Activated CD8-positive, alpha-beta memory T cell treated with anti-CD3 and anti-CD28 coated beads, Interleukin-2, amount 10 ng/mL, durations not matched to agents 7 days and 5 days (primary cell): ENCODE measurements at places on chromosomes 5 and 9.

DNA sequence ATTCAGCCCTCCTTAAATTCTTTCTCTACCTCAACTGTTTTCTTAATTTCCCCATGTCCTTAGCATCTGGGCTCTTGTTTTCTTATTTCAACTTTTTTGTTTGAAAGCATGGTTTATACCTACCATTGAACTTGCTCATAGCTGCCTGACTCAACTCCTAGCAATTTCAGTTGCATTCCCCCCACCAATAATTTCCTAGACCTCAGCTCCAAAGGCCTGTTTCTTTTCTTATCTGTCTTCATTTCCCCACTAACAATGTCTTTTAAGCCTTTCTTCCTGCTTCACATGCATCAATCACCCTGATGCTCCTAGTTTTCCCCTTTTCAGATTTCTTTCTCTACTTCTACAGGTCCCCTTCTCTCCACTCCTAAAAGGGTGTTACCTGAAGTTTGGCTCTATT lies 129.7 kb upstream of the PDE4D start:
- no peak for DNase-seq

DNA sequence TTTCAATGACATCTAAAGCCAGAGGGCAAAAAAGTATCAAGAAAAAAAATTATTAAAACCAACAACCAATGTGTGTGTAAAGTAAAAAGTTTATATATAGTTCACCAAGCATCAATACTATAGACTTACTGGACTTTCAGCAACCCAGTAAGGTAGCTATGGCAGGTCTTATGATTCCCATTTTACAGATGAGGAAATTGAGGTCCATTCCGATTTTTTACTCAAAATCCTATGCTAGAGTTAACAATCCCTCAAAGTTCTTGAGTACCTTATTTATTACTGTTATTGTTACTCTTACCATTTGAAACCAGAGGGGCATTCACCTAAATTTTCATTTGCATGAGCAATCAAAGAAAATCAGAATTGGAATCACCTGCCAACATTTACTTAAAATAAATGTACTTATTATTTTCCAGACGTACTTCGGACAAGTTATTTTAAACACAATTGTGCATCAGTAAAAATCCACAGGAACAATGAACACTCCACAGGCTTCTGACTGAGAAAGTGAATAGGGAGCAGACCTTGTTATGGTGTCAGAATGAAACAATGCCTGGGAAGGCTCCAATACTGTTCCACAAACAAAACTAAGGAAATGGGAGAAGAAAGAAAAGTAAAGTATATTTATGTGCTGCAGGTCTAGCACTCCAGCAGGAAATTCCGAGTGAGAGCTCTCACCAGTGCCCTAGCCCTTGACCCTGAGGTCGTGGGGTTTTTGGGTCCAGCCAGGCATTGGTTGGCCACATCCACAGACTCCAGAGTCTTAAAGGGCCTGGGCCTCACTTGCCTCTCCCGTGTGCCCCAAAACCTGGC lies 229.9 kb downstream of the PIK3R1 start:
- DNase-seq, result no peak

GRCh38 chr5:80689627-80690026 lies 34.8 kb upstream of the DHFR start:
- no peak for DNase-seq

DNA sequence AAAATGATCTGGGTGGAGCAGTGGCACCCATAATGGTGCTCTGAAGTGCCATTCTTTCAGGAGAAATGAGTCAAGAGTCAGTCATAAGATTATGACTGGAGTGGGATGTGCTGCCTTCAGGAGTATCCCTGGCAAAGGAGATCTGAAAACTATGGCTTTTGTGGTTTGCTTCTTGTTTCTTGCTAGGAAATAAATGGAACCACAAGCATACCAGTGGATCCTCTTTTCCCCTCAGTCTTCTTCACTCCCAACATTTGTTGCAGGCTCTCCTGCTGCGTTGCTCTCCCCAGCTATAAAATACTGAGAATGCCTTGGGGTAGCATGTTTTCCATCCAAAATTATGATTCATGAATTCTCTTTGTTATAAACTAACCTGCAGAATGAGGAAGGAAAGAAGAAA lies 199.1 kb downstream of the NNT start:
- no peak for DNase-seq

DNA sequence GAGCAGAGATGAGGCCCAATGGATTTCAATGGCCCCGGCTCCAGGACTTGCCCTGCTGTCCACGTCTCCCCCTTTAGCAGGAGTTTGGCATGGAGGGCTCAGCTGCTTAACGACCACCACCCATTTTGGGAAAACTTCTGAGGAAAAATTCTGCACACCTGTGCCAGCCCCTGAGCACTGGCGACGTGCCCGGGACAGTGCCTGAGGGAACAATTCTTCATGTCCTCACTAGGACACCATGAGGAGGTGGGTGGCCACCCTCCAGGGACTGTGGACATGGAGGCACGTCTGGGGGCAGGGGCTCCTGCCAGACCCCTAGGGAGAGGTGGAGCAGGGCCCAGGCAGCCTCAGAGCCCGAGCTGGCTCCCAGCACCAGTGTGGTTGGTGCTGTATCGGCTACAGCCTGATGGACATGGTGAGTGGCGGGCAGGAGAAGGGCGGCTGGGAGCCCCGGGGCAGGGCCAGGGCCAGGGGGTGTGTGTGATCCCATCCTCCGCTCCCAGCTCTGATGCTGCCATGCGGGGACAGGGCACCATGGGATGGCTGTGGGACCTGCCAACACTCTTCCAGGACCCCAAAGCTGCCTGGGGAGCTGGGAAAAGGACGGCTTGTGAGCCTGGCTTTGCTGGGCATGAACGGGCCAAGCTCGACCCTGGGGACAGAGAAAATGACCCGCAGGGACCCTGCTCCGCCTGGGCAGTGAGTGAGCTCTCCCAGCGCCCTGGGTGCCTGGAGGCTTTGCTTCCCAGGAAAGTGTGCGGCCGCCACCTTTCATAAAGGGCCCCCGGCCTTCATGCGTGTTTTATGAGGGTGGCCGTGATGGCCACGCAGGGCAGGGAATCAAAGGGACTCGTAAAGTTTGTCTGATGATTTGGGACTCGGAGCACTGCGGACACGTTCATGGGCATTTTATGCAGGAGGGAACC lies 3.6 kb upstream of the QSOX2 start:
- no peak for DNase-seq

GRCh38 chr9:70012569-70012968 lies 31.1 kb upstream of the MAMDC2 start:
- DNase-seq, result no peak

- no peak for DNase-seq
These were observed 57.0 kb downstream of the ADAMTS2 start for GRCh38 chr5:179288101-179288808.

GRCh38 chr9:107422189-107423185 lies 67.1 kb downstream of the KLF4 start:
- peak; percentile 46 for DNase-seq

DNA sequence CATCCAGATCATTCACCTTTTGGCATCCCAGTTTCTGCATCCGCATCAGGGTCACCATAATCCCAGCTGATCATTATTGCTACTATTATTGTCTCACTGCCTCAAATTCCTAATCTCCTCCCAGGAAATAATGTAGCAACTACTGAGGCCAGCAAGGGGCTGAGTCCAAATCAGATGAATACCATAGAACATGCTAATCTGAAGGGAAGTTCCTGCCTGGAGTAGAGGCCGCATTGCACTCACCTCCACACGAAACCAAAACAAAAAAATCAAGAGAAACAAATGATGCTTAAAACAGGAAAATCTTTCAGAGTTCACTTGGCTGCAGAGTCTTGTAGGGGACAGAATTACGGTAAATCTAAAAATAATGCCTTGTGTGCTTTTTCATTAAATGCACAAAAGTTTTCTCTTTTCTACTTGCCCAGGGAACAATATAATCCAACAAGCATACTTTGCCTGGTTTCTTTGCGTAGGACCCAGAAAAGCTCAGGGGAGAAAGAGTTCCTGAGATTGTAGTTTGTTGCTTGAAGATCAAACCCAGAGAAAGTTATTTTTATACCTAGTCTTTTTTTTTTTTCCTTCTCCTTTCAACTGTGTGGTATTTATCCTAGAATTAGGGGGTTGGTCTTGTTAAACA lies 87.7 kb upstream of the KLF4 start:
- DNase-seq, result no peak

DNA sequence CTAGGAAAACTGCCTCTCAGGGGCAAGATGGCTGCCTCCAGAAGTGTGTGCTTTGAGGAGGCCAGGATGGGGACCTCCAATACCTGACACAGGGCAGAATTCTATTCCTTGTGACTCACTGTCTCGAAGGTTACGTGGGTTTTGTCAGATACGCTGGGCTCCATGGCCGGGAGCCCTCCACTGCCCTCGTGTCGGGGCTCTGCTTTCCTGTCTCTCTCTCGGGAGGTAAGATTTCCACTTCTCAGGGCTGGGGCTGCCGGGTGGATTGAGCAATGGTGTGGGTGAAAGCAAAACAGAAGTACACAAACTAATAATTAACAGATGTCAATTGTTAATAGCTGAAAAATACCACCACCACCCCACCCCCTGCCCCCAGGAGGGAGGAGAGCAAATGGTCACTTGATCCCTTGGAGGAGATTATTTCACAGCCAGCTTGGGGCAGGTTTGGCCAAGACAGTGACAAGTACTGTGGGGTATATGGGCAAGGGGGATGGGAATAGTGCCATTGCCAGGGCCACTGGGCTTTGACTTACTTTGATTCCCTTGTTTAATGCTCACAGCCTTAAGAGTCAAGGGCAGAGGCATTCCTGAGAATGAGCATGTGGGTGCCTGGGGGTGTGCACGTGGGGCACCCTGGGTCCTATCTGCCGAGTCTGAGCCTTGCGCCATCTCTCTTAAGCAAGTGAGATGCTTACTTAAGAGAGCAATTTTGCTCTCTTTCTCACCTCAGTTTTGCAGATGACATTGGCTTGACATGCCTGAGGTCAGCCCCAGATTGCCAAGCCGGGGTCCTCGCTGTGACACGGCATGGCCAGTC lies 28.8 kb upstream of the DAB2IP start:
- no peak for DNase-seq

DNA sequence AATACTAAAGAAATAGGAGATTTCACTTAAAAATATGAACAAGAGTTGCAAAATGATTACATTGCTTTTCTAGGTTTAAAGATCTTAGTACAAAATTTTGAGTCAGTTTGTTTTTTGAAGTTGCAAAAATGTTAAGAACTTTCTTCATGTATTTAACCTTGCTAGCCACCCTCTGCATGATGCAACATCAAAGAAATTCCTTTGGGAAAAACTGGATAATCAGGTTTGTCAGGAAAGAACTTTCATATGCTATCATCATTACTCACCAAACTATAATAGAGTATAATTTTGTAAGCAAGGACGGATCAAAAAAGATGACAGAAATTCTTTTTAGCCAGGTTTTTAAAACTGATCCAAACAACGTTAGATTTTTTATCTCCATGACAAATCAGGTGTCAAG lies 116.9 kb upstream of the MRPS30 start:
- DNase-seq, result no peak

GRCh38 chr9:122143876-122144405 lies 15.6 kb downstream of the NDUFA8 start:
- no peak for DNase-seq

DNA sequence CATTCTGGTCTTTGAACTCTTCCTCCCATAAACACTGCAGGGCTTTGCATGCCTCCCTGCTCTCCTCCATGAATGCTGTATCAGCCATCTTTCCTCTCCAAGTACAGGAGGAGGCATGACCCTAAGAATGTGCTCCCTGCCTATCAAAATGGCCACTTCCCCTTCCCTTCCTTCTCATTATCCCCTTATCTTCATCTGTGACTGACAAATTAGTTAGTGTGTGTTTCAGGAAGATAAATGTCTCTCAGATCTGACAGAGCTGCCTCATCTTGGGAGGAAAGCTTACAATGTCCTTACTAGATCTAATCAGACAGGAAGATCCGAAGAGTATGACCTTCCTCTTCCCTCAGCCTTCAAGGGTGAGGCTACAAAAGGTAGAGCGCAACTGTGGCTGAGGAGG lies 46.2 kb downstream of the TLR4 start:
- DNase-seq, result no peak

- no peak for DNase-seq
These were observed 69.4 kb upstream of the FBXL17 start for GRCh38 chr5:108451269-108451668.

GRCh38 chr5:78985116-78985724 lies at the start of gene ARSB:
ARSB (minus strand) TSS chr5:78985310; CDS start chr5:78985248, 62 bp downstream.
- DNase-seq, result peak; percentile 75

GRCh38 chr9:99505936-99506335 lies 283.9 kb downstream of the SEC61B start:
- DNase-seq, result no peak

- no peak for DNase-seq
These were observed 2.4 kb upstream of the SMC2 start for GRCh38 chr9:104091708-104092107.

DNA sequence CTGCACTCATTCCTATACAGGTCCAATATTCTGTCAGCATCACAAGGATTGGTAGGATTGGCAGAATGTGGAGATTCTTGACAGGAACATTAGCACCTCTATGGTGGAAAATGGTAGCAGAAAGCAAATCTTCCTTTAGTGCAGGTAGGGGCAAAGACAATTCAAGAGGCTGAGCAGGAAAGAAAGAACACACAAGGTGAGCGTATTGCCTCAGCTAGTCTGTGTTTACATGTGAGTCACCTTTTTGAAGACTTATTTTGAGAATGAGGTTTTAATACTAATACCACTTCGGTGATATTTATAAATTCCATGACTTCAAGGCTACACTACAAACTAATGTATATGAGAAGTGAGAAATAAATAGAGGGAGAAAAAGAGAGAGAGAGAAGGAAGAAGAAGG lies 717.0 kb downstream of the BRINP1 start:
- DNase-seq, result no peak

GRCh38 chr5:27015758-27016157 lies 22.6 kb downstream of the CDH9 start:
- DNase-seq, result no peak
